Foreskin keratinocyte (primary cell): ENCODE measurements at places on chromosomes 3 and 15. TPM values are rescaled to one million over a fixed set of nuclear protein-coding genes. Genes with fewer than 3 reads are reported as not detected.

Gene GALNT15
- not detected in 2 replicates for total RNA-seq

Gene BOC
- 10.5 and 13.4 TPM in 2 replicates for total RNA-seq

Gene IREB2
- total RNA-seq: 21.1 and 22.1 TPM in 2 replicates

Gene MRPL3
- total RNA-seq: 141 and 157 TPM in 2 replicates

Gene FAM81A
- 0.56 and 0.78 TPM in 2 replicates for total RNA-seq

Gene EPHA3
- total RNA-seq: 0.04 TPM in 1 of 2 replicates, not detected in the other
